ENCODE measurements at places on chromosomes 2 and 18. TPM values are rescaled to one million over a fixed set of nuclear protein-coding genes. Genes with fewer than 3 reads are reported as not detected.

- no peak for DNase-seq
Measured at GRCh38 chr2:19332503-19332902, 25.9 kb downstream of the OSR1 start.

DNA sequence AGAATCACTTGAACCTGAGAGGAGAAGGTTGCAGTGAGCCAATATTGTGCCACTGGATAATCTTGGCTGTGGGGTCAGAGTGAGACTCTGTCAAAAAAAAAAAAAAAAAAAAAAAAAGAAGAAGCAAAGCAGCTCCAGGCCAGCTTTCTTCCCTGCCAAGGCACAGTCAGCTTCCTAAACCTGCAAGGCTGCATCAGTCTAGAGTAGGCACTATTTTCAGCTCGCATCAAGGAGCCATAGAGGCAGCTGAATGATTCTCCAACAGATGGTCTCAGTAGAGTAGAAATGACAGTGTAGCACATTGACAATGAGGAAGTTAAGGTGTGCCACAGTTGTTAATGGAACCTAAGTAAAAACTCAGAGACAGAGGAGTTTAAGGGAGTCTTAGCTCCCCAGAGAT lies 35.6 kb downstream of the BMP10 start:
- DNase-seq, result no peak

DNA sequence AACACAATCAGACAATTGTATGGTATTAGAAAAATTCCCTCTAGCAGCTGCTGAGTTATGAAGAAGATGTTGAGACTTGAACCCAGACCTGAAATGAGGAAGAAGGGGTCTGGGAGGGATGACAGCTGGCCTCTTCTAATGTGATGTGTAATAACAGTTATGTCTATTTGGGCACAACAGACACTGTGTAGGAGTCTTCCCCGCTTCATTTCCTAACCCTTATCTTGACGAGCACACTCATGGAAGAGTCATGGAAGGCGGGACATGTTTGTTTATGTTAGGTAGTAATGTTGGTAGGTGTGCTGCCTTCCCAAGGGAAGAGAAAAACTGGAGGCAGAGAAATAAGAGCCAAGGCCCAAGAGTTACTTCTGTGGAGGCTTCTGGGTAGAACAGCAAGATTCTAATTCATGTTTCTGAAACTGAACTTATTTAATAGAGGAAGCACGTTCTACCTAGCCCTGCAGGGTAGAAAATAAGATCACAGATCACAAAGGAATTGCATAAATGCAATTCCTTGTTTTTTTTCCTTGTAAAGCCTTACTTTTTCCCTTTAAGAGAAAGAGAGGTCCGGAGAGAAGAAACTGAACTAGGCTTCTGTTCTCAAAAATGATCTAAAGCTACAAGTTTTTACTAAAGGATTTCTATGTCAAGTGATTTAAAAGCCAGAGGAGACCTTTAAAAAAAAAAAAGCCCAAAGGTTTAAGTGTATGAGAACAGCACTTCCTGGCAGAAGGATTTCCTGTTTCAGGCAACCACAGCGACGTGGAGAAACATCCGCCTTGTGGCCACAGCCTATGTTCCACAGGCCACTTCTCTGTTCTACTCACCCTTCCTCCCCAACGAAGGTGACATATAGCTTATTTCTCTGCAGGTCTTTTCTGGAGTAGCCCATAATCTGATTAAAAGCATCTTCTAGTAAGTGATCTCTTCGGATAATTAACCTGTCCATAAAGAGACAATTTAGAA lies 68.5 kb upstream of the STK17B start:
- peak; percentile 87 for DNase-seq

DNA sequence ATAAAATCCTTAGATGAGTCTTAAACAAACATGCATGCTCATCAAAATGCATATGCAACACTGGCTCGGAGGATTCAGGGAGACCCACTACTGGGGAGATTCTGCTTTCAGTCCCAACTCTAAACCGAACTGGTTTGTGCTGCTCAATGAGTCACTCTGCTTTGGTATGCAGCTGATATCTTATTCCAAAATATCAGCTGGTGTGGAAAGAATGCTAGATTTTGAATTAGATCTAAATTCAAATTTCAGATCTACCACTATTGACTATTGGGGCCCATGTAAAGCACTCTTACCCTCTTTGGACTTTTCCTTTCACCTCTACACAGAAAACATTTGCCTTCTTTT lies 39.2 kb upstream of the TTN start:
- DNase-seq, result no peak

- no peak for DNase-seq
Measured at GRCh38 chr2:54424555-54425163, 31.5 kb upstream of the SPTBN1 start.

DNA sequence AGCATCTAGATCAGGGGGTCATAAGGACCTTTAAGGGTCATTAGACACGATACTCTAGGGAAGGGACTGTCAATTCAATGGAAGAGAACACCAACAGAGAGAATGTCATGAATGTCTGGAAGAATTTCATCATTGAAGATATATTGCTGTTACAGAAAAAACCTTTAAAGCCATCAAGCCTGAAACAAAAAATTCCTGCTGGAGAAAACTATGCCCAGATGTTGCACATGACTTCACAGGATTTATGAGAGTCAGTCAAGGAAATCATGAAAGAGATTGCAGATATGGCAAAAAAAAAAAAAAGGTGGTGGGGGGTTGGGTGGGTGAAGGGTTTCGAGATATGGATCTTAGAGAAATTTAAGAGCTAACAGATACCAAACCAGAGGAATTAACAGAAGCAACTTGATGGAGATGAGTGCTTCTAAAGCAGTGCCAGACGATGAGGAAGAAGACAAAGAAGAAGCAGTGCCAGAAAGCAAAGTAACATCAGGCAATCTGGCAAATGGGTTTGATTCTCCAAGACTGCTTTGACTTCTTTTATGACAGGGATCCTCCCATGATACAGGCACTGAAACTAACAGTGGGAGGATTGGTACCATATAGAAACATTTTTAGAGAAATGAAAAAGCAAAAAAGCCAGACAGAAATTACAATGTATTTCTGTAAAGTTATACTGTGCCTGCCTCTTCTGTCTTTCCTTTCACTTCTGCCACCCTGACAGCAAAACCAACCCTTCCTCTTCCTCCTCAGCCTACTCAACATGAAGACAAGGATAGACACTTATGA lies 28.5 kb downstream of the MAP4K3 start:
- DNase-seq, result no peak

GRCh38 chr18:32021756-32022564 lies 3.3 kb downstream of the RNF125 start:
- DNase-seq, result no peak

GRCh38 chr2:236180076-236180816 lies 12.1 kb upstream of the GBX2 start:
- DNase-seq, result no peak

DNA sequence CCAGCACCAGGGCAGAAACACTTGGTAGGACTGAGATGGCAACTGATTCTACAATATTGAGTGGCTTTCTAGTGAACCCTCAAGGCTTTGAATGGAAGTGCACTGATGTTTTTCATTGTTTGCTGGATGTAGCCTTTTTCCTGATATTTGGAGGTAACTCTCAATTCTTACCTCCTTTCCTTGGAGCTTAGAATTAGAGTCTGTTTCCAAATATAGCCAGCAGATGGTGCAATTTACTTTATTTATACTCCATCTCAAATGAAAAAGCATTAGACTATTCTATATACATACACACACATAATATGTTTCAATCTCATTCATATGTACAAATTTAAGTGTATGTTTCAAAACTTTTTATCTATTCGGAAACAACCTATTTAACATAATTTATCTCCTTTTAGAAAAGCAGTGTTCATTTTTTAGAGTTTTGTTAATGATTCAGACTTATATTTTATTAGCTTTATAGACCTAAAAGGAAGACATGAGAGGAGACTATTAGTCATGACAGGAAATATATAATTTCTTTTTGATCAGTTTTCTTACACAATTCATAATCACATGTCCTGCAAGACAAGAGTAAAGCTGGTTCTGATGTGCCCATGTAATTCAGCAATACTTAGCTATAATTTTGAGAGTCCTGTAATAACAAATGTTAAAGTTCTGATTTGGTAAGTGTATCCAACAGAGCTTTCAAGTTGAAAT lies 124.8 kb downstream of the NUP35 start:
- no peak for DNase-seq

DNA sequence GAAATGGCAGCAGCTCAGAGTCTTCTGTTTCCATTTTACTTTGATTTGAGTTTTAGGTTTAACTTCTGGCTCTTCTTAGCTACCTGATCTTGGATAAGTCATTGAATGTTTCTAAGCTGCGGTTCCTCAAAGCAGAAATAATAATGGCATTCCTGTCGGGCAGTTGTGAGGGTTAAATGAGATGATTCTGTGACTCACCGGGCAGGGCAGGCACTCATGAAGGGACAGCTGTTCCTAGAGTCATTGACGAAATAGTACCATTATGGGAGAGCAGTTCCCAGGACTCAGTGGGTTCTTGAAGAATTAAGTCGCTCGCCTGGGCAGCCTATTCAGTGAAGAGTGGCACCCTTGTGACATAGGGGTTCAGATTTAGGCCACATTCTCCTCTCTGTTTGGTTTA lies 10.3 kb downstream of the TRIB2 start:
- no peak for DNase-seq

DNA sequence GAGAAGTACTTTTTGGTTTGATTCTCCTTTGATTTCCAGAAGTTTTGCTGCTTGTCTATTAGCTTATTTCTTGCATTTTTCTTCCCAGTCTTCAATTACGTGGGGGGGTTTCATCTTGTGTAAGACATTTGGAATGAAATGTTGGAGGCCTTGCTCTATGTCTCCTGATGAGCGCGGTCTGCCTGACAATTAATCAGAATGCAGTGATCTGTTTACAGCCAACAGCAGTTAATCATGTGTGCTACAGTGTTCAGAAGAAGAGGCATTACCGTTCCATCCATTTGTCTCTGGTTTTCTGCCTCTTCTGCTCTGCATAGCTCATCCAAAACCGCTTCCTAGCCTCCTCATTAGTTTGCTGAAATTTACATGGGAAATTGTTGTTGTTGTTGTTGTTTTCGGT lies 134.4 kb upstream of the ST6GAL2 start:
- DNase-seq, result no peak

DNA sequence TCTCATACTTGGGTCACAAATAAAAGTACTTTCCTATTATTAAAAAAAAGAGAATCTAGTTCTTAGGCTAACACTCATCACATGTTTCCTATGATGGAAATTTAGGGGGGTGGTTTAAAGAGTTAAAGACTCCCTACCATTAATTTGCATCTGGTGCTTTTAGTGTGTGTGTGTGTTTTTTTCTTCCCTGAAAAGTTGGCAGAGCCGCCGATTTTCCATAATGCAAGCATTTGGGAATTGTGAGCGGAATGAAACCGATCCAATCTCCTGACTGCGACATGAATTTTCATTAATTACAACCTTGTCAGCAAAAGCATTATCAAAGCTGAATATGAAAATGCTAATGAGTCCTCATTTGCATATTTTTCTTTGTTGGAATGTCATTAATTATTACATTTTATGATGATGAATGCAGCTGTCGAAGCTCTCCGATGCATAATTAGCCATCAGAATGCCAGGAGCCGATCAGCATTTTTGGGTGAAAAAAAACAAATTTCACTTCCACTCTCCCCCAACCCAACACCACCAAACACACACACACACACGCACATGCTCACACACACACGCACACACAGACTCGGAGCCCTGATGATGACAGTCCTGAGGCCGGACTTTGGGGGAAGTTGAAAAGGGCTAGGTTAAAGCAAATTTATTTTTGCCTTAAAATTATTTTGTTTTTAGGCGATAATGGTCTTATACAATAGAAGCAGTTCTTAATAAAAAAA lies 165.4 kb downstream of the TCF4 start:
- no peak for DNase-seq

DNA sequence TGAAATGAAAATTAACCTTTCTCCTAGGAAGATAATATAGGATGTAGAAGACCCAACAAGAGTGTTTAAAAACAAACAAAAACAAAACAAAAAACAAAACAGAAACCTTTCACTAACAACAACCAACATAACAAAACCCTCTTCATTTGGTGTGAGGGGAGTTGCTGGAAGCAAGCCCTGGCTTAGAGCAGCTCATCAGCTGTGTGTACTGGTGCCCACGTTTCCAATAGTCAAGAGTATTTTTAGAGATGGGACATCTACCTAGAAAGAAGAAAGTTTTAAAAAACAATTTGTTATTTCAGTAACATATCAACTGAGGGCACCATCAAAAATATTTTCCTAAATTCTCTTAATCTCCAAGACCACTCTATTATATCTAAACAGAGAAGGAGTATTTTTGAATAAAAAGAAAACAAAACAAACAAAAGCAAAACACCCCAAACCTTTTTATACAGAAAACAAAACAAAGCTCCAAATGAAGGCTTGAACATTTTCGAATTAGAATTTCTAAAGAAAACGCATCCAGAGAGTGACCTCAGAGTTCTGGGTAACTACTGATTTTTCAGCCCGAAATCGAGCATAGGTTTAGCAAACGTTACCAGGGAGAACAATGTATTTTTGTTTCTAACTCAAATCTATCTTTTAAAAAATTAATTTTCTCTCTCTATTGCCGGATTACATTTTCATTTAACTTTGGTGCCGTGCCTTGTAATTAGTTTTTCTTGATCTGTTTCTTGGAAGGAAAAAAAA lies 134.6 kb downstream of the INSIG2 start:
- no peak for DNase-seq

GRCh38 chr2:143939626-143940330 lies 580.1 kb downstream of the ZEB2 start:
- DNase-seq, result no peak

DNA sequence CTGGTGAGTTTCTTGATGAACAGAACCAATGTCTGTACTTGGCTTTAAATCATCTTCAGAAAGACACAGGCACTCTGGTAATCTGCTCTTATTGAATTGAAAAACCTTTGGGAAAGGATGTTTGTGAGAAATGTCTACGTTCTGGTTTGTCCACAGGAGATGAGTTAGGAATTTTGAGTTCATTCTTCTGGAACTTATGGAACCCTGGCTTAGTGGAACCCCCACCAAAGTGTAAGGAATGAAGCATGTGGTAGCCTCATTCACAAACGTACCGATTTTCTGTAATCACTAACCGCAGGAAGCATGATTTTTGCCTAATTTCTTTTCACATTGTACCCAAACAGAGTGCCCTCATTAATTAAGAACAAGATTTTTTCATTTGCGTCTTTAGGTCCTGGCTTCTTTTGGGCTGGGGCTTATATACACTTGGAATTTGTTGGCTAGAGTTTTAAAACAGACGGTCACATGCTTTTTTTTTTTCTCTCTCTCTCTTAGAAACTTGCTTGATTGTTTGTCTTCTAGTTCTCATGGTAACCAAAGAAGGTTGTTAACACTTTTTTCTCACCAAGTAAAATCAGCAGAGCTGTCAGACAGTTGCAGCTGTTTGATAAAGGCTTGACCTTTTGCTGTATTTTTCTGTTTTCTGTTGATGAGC lies 314.1 kb upstream of the THUMPD2 start:
- no peak for DNase-seq

WIPF1 gene
- total RNA-seq, result 282 TPM

PRKAG3 gene
- total RNA-seq, result not detected

UNC80 gene
- not detected for total RNA-seq

EVX2 gene
- not detected for total RNA-seq

SERPINB13 gene
- total RNA-seq, result not detected

CRACDL gene
- 0.75 TPM for total RNA-seq

RAB6C gene
- not detected for total RNA-seq

GCG gene
- total RNA-seq, result not detected

Data from CD8-positive, alpha-beta T cell (primary cell).